ENCODE measurements at places on chromosomes 5 and 9. TPM values are rescaled to one million over a fixed set of nuclear protein-coding genes. Genes with fewer than 3 reads are reported as not detected.

DNA sequence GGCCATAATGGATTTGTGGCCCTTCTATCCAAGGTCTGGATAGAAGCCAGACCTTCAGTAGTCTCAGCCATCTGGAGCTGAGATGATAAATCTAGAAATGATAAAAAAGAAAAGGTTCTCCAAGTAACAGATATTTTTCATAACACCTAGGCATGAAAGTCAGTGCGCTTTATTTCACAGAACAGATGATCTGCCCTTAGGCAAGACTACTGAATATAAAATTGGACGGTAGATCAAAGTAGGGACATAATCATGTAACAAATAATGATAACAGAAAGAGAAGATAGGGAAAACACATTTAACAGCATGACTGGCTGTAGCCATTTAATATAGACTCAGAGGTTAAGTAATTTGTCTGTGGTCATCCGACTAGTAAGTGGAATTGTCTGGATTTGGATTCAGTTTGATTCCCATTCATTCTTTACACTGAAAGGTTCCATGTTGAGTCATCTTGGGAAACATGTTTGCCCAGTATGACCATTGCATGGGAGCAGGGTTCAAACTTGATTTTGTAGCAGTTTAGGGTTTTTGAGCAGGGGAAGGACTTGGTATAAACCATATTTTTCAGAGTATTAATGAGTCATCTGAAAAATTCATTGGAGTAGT lies 4.1 kb upstream of the CAVIN4 start:
- no peak for DNase-seq

GRCh38 chr5:1760231-1760630 lies 39.4 kb downstream of the MRPL36 start:
- no peak for DNase-seq

The UBE2QL1 gene
- total RNA-seq: 0.26 TPM

DNA sequence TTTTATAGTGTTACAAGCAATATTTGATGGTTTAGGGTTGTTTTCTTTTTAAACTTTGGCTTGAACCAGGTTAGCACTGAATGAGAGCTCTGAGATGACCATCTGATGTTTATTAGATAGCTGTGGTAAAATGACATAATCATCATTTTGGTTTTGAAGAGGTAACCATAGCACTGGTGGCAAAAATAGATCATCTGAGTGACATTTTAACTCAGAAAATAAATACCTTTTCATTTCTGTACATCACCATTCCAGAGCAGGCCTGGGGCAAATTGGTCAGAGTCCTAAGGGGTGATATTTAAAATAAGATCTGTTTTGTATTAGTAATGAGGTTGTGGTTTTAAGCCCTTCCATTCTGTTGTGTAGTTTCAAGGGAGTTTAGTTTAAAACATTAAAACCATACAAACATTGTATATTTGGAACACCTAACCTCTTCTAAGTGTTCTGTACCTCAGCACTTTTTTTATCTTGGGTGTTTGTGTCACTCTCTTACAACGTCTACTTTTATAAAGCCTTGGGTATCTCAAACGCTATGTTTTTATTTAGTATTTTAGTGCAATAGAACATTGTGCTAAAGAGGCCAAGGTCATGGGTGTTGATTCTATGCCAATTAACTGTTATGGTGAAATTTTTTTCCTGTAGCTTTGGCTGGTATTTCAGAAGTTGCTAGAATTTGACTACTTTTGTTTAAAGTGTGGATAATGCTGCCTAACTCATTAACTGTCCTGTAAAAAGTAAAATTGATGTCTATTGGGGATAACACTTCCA lies 166.1 kb downstream of the CD180 start:
- DNase-seq: no peak

The STPG3 gene
- not detected for total RNA-seq

- no peak for DNase-seq
Measured at GRCh38 chr9:89798547-89799120, 193.8 kb downstream of the GADD45G start.

All from mucosa of descending colon (tissue), 3 donors.